Mesangial cell (primary cell): ENCODE measurements at places on chromosomes 2 and 18. TPM values are rescaled to one million over a fixed set of nuclear protein-coding genes. Genes with fewer than 3 reads are reported as not detected.

The VSNL1 gene
- total RNA-seq = 0.13 and 0.33 TPM in 2 replicates

The RGPD3 gene
- total RNA-seq = under 0.01 and 0.13 TPM in 2 replicates

The REG1A gene
- total RNA-seq = not detected in 2 replicates

The EIF2B4 gene
- 27.0 and 33.4 TPM in 2 replicates for total RNA-seq

The VRK2 gene
- total RNA-seq = 7.1 and 15.5 TPM in 2 replicates

The ACADL gene
- total RNA-seq = 0.51 TPM in 1 of 2 replicates, not detected in the other

The KCNS3 gene
- total RNA-seq = 18.9 and 21.0 TPM in 2 replicates

The COL3A1 gene
- total RNA-seq = 123 and 540 TPM in 2 replicates

The DOK6 gene
- total RNA-seq = 0.16 and 5.2 TPM in 2 replicates

The SP100 gene
- 37.9 and 42.5 TPM in 2 replicates for total RNA-seq

The MOGAT1 gene
- not detected in 2 replicates for total RNA-seq

The ANO7 gene
- total RNA-seq = 1.3 and 1.8 TPM in 2 replicates

The CD8B2 gene
- not detected in 2 replicates for total RNA-seq

The TRPM8 gene
- total RNA-seq = 0.33 and 0.38 TPM in 2 replicates

The ELAC1 gene
- total RNA-seq = 2.8 and 5.1 TPM in 2 replicates

The ALPG gene
- not detected in 2 replicates for total RNA-seq

The KCNIP3 gene
- 13.0 and 21.6 TPM in 2 replicates for total RNA-seq

The RAB6C gene
- total RNA-seq = not detected in 2 replicates

The GALNT5 gene
- 1.8 and 2.4 TPM in 2 replicates for total RNA-seq

The SNED1 gene
- 1.5 and 6.7 TPM in 2 replicates for total RNA-seq

The PKDCC gene
- 23.6 and 34.2 TPM in 2 replicates for total RNA-seq

The TNFAIP6 gene
- 0.38 and 1.1 TPM in 2 replicates for total RNA-seq

The PPP1R1C gene
- total RNA-seq = 1.3 TPM in 1 of 2 replicates, not detected in the other

The SAG gene
- not detected in 2 replicates for total RNA-seq

The BMP10 gene
- not detected in 2 replicates for total RNA-seq

The LYPD6B gene
- total RNA-seq = 0.16 and 1.5 TPM in 2 replicates

The MEP1B gene
- not detected in 2 replicates for total RNA-seq

The TMEM247 gene
- total RNA-seq = not detected in 2 replicates

The IWS1 gene
- 22.6 and 28.8 TPM in 2 replicates for total RNA-seq

The WNT10A gene
- 1.1 and 10.5 TPM in 2 replicates for total RNA-seq

The SLC9A4 gene
- 0.13 TPM in 1 of 2 replicates, not detected in the other for total RNA-seq

The CFAP221 gene
- 0.81 and 1.8 TPM in 2 replicates for total RNA-seq

The SOCS6 gene
- 13.5 and 13.6 TPM in 2 replicates for total RNA-seq

The DTNB gene
- total RNA-seq = 8.5 and 15.2 TPM in 2 replicates

The TMEM169 gene
- 1.6 and 7.0 TPM in 2 replicates for total RNA-seq

The ZNF385B gene
- 5.3 TPM in 1 of 2 replicates, not detected in the other for total RNA-seq

The RNF125 gene
- total RNA-seq = 0.33 and 1.8 TPM in 2 replicates

The TACR1 gene
- total RNA-seq = not detected in 2 replicates

The STEAP3 gene
- 46.6 and 53.1 TPM in 2 replicates for total RNA-seq

The TLX2 gene
- not detected in 2 replicates for total RNA-seq

The ABCG5 gene
- not detected in 2 replicates for total RNA-seq

The RFTN2 gene
- 0.16 and 1.0 TPM in 2 replicates for total RNA-seq

The NDUFS1 gene
- total RNA-seq = 51.3 and 95.0 TPM in 2 replicates

The GREB1L gene
- total RNA-seq = 2.8 and 4.1 TPM in 2 replicates

The QPCT gene
- 17.9 and 23.2 TPM in 2 replicates for total RNA-seq

The PLA2R1 gene
- total RNA-seq = 3.6 and 5.7 TPM in 2 replicates

The HOXD10 gene
- total RNA-seq = 9.8 and 25.0 TPM in 2 replicates

The MCM6 gene
- 16.4 and 45.5 TPM in 2 replicates for total RNA-seq

The LRP1B gene
- total RNA-seq = under 0.01 and 0.13 TPM in 2 replicates

The LRRTM4 gene
- 0.51 TPM in 1 of 2 replicates, not detected in the other for total RNA-seq

The CNTNAP5 gene
- not detected in 2 replicates for total RNA-seq

The REG3G gene
- total RNA-seq = not detected in 2 replicates

The ACMSD gene
- total RNA-seq = not detected in 2 replicates
